ENCODE measurements at places on chromosomes 4 and X.

DNA sequence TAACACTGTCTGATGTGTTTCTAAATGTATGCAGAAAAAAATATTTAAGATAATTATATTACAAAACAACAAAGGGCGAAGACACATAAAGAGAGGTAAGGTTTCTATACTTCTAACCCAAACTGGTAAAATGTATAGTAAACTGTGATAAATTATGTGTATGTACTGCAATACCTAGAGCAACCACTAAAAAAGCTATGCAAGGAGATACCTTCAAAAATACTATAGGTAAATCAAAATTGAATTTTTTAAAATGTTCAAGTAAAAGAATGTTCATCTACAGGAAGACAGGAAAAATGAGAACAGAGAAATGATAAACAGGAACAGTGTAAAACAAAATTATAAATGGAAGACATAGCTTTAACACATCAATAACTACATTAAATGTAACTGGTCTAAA is 27.3 kb upstream of the RAI2 start:
- no peak for DNase-seq

DNA sequence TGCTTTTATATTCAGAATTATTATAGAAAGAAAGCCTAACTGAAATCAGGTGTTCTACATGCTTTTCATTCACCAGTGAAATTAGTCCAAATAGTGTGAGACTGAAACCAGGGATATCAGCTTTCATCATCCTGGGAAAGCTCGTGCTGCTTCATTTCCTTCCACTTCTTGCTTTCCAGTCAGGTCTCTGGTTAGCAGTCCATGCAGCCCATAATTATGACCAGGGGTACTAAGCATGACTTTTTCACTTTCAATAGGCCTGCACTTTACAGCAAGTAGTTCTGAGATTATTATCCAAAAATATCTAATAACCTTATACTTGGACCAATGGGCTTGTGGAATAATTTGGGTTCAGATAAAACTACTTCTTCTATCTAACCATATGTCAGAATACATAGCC is 673.2 kb upstream of the MAGEB2 start:
- DNase-seq = no peak

DNA sequence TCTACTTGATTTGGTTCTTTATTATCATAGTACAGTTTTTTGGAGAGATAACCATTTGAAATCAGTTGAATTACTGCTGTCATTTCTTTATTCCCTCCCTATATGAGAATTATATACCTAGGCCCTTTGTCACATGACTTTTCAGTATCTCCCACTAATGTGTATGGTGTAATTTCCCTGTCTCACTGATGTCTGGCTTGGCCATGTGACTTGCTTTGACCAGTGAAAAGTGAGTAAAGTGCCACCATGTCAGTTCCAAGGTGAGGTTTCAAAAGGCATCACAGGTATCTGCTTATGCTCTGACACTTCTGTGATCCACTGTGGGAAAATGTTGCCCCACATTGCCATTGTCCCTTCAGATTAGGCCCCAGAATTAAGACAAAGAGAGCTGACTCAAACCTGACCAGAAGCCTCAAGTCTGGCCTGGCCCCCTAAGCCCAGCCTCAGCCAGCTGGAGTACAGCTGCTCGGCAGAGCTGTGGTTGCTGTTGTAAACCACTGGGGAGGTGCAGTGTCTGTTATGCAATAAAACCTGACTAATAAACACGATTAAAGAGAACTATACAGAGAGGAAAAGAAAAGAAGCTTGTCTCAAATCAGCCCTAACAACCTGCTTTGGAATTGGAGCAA is 27.5 kb downstream of the SETD7 start:
- no peak for DNase-seq

DNA sequence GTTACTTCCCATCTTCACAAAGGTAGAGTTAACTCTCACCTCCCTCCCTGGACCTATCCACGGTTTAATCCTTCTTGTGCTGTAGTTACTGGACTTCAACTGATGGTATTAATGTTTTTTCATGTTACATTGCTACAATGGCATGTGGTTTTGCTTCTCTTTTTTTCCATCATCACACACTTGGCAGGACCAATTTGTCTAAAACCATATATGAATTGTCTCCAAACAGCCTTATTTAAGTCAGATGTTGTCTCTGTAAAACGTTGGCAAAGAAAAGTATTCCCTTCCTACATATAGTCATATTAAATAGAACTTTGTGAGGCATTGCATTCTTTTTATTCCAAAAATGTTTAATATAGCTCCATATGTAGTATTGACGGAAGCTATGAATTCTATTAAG is 15.5 kb downstream of the PRRG1 start:
- no peak for DNase-seq

DNA sequence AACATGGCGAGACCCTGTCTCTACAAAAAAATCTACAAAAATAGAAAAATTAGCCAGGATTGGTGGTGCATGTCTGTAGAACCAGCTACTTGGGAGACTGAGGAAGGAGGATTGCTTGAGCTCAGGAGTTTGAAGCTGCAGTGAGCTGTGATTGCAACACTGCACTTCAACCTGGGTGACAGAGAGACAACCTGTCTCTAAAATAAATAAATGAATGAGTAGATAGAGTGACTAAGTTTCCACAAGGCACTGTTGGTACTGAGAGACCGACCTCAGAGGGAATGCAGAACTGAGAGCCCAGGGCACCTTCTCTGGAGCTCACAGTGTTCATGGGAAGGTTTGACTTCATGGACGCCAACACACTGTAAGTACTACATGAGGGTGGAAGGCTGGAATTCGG is 26.7 kb upstream of the ARSD start:
- DNase-seq = no peak

DNA sequence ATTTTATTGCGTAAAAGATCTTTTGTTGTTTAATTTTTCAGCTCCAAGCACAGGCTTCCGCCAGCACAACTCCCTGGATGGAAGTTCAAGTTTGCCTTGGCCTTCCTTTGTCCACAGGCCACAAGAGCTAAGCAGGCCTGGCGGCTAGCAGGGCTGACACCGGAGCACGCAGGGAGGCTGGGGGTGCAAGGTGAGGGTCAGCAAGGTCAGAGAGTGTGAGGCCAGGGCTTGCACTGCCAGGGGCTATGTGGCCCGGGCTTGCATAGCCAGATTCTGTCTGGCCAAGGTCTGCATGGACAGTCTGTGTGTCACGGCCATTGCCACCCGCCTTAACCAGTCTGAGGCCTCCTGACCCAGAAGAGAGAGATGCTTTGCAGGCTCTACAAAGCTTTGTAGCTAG is 123.9 kb downstream of the BCOR start:
- no peak for DNase-seq

DNA sequence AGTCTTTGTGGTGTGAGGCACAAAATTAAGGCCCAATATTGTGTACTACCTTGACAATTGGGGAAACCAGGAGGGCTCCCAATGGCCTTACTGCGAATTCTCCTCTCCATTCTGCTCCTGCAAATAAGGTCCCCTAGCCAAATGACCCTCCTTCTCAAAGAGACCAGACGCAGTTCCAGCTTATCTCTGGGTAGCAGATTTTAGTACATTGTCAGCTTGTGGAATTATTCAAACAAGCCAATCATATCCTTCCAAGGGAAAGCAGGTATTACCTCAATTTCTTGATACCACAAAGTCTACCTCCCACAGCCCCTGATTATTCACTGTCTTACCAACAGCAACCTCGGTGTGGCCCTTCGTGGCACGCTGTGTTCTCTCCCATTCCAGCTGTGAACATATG is 7.8 kb upstream of the ZBTB33 start:
- no peak for DNase-seq

GRCh38 chr4:149465955-149466354 is 349.7 kb downstream of the IQCM start:
- no peak for DNase-seq

DNA sequence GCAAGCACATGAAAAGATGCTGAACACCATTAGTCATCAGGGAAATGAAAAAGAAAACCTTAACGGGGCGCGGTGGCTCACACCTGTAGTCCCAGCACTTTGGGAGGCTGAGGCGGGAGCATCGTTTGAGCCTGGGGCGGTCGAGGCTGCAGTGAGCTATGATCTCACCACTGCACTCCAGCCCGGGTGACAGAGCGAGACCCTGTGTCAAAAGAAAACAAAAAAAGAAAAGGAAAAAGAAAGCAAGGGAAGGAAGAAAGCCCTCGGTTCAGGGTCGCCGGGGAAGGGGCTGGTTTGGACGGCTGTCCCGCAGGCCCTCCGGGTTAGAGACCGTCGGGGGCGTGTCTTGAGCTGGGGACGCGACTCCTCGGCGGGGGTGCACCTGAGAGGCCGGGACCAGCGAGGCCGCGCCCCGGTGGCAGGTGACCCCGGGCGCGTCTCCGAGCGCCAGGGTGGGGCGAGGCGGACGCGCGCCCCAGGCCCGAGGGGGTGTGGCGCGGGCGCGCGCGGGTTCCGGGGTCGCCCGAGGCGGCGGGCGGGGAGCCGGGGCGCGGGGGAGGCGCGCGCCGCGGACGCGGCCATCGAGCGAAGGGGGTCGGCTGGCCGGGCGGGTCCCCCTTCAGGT is 478 bp upstream of the PLXNA3 start:
- DNase-seq = peak; percentile 41

DNA sequence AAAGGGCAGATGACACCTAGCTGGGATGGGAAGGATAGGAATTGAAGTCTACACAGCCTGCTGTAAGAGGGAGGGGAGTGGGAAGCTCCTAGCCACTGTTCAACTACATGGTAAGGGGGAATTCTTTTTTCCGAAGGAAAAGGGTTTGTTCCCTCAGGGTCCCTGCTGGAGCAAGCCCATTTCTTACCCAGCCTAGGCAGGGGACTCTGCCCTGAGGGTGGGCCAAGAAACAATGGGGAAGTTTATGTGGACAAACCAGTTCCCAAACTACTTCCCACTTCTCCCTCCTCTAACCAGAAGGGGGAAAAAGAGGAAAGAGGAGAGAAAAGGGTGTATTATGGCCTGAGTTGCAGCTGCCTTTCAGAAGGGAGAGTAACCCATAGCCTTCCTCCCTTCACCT is 13.5 kb upstream of the VSIG4 start:
- no peak for DNase-seq

GRCh38 chr4:158374318-158374717 is 147.4 kb upstream of the RXFP1 start:
- DNase-seq = no peak

DNA sequence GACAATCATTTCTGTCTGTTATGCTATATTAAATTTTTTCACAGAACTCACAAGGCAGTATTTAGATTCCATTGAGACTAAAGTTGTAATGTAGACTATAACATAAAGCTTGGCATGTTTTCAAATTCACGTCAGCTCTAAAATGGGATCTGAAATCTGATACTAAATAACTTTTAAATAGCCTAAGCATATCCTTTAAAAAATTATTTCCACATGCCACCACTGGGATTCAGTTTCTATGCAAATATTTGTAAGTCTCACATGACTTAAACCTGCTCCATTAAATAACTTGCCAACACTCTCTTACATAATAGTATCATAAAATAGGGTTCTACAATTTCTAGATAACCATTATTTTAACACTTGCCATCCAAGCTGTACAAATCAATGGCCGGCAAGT is 32.4 kb downstream of the KLHL8 start:
- no peak for DNase-seq

- DNase-seq = no peak
Measured at GRCh38 chrX:39409246-39409917, 608.1 kb downstream of the MID1IP1 start.

- no peak for DNase-seq
Measured at GRCh38 chr4:2833671-2834000, 10.0 kb upstream of the ADD1 start.

Measured in stimulated activated CD4-positive, alpha-beta T cell treated with anti-CD3 and anti-CD28 coated beads, Interleukin-12 subunit alpha, Interleukin-12 subunit beta, amount 100 ng/mL, for 4 hours (primary cell).